ENCODE measurements at places on chromosomes 3 and 15. TPM values are rescaled to one million over a fixed set of nuclear protein-coding genes. Genes with fewer than 3 reads are reported as not detected.

EFCAB12 gene
- total RNA-seq: 0.05 TPM

ACKR4 gene
- total RNA-seq: 7.6 TPM

NTRK3 gene
- 34.3 TPM for total RNA-seq

RFTN1 gene
- total RNA-seq: 102 TPM

HACD2 gene
- total RNA-seq: 19.9 TPM

ROPN1 gene
- not detected for total RNA-seq

CCR8 gene
- not detected for total RNA-seq

PAQR9 gene
- not detected for total RNA-seq

LOXL1 gene
- 94.6 TPM for total RNA-seq

OSBPL10 gene
- total RNA-seq: 28.1 TPM

SOX14 gene
- not detected for total RNA-seq

RTP1 gene
- not detected for total RNA-seq

FEZF2 gene
- total RNA-seq: not detected

DNA sequence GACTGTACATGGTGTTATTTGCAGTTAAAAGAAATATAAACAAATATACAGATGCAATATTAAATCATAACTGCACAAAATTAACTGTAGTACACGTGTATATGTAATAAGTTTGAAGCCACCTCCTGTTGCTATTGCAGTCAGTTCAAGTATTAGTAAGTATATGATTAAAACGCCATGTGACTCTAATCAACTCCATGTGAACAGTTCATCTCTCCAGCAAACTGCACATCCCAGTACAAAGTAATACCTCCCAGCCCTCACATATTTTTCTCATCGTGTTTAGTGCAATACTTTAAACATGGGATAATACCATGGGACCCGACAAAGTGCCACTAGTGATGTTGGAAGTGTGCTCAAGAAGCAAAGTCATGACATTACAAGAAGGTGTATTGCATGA, 34.6 kb downstream of the PDCD10 start:
- DNase-seq: no peak

- DNase-seq: no peak
Measured at GRCh38 chr3:42755681-42756578, 17.1 kb downstream of the CCDC13 start.

DNA sequence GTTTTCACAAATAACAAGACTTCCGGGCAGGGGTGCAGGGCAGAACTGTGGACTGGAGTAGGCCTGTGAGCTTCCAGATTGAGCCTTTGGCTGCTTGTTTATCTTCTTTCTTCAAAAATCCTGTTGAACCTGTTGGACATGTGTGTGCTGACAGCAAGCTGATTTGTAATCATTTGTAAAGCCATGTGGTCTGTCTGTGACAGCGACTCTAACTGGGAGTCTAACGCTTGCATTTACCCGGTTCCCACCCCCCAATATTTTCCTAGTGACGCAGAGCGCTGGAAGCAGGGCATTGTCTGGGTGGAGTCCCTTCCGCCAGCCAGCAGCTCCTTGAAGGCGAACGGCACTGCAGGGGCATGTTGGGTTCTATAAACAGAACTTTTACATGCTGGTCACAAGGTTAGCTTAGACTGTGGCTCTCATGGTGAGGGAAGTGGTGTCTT, 85.7 kb upstream of the MYZAP start:
- DNase-seq: no peak

- no peak for DNase-seq
Measured at GRCh38 chr15:68674975-68675374, 96.2 kb downstream of the CORO2B start.

GRCh38 chr15:66862940-66863335, 160.9 kb downstream of the SMAD6 start:
- DNase-seq: peak; percentile 96

- DNase-seq: no peak
Measured at GRCh38 chr3:63986146-63986545, 37.1 kb downstream of the PSMD6 start.

DNA sequence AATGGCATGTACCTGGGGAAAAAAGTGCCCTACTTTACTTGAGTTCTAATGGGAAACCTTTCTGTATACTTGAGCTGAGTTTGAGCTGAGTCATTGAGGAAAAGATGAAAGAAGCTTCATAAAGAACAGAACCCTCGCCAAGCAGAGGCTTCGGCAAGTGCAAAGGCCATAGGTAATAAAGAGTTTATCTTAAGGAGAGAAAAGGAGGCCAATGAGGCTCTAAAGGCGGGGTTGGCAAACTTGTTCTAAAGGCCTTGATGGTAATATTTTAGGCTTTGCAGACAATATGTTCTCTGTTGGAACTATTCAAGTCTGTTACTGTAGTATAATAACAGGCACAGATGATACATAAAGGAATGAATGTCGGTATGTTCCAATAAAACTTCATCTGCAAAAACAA, 17.6 kb upstream of the TRAT1 start:
- no peak for DNase-seq

GRCh38 chr3:38614651-38615352, 34.7 kb downstream of the SCN5A start:
- peak; percentile 50 for DNase-seq

DNA sequence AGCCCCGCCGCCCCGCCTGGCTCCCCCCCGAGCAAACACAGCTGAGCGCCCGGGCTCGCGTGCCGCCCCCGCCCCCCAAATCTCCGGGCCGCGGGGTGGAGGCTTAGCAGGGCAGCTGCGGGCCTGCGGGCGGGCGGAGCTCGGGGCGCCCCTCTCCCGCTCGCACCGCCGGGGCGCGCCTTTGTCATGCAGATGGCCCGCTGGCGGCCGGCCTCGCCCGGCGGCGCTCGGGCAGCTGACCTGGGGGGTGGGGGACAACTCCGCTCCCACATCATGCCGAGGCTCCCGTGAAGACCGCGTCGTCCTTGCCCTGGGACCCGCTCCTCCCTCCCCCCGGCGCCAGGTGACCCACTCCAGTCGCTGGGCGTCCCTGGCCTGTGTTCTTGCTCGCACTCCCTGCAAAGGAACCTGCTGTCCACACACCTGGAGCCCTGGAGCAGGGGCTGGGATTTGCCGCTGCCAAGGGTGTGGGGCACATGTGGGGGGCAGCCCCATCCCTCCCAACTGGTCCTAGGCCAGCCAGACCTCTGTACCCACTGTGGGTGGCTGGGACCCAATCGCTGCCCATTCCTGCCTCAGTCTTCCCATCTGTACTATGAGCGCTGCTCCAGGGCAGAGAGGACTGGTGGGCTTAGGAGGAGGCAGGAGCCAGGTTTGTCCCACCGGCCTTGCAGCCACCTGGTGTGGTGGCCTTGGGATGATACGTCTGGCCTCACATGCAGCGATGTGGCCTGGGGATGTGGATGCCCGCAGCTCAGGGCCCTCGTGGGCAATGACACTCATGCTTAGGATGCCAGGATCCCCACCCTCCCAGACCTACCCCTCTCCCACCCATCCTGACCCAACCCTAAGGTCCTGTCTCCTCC, 33.5 kb downstream of the DNAJB8 start:
- peak; percentile 75 for DNase-seq

- peak; percentile 59 for DNase-seq
Measured at GRCh38 chr3:194130807-194131589, 5.0 kb upstream of the HES1 start.

DNA sequence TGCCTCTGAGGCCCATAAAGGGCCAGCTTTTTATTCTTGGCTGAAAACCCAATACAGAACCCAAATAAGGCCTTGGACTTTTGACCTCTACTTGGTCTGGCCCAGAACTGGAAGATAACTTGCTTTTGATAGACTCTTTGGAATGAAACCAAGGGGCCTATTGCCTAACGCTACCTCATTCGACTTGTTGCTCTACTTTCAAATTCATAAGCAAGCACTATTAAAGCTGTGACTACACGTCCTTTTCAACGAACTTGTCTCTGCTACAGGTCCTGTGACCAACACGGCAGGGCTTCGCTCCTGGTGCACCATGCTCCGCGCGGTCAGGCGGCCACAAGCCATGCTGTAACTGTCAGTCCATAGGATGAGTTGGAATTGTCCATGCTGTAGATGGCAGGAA, 385.4 kb downstream of the MFSD1 start:
- DNase-seq: no peak

GRCh38 chr15:63195569-63196015, 6.2 kb downstream of the RAB8B start:
- DNase-seq: no peak

GRCh38 chr15:65952391-65953053, 83.2 kb downstream of the RAB11A start:
- DNase-seq: no peak

DNA sequence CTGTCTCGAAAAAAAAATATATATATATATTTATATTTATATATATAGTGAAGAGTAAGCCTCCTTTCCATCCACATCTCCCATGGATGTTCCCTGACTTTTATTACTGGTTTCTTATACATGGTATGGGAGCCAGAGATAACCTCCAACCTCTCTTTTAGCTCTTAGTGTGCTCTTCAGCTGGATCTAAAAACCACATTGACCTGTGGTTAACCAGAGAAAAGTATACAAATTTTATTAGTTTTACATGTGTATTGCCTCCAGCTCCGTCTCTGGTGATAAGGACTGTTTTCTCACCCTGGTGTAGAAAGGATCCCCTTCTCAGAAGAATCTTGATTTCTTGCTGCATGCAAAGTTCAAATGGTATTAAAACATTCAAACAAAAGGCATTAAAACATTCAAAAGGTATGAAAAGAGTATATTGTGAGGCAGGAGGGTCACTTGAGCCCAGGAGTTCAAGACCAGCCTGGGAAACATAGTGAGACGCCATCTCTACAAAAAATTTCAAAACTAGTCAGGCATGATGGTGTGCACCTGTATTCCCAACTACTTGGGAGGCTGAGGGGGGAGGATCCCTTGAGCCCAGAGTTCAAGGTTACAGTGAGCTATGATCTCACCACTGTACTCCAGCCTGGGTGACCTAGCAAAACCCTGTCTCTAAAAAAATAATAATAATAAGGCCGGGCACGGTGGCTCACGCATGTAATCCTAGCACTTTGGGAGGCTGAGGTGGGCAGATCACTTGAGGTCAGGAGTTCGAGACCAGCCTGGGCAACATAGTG, 13.5 kb upstream of the TTBK2 start:
- no peak for DNase-seq

DNA sequence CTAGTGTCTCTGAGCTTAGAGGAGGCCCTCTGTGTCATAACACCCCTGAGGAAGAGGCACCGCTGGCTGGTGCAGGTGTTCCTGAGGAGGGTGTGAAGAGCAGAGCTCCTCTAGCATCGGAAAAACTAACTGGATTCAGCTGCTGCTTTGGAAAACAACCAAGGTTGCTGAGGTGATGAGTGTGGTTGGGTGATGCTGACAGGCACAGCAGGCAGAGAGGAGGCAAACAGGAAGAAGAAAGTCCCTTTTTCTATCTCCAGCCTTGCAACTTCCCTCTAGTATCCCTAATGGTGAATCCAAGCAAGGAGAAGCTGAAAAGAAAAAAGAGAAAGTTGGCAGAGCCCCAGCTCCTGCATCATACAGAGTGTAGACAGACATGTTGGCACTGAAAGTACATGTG, 3.8 kb upstream of the OR4F15 start:
- DNase-seq: no peak

- no peak for DNase-seq
Measured at GRCh38 chr3:123696808-123697207, 112.0 kb upstream of the HACD2 start.

GRCh38 chr3:138944929-138945708, 1.8 kb downstream of the FOXL2 start:
- DNase-seq: no peak

- DNase-seq: no peak
Measured at GRCh38 chr15:52340093-52340492, 44.5 kb upstream of the MYO5C start.

GRCh38 chr3:13092621-13093617, 19.7 kb upstream of the IQSEC1 start:
- no peak for DNase-seq

GRCh38 chr3:152156880-152157279, 111.8 kb upstream of the MBNL1 start:
- no peak for DNase-seq

GRCh38 chr3:52237006-52237656, 1.8 kb downstream of the TWF2 start:
- no peak for DNase-seq

DNA sequence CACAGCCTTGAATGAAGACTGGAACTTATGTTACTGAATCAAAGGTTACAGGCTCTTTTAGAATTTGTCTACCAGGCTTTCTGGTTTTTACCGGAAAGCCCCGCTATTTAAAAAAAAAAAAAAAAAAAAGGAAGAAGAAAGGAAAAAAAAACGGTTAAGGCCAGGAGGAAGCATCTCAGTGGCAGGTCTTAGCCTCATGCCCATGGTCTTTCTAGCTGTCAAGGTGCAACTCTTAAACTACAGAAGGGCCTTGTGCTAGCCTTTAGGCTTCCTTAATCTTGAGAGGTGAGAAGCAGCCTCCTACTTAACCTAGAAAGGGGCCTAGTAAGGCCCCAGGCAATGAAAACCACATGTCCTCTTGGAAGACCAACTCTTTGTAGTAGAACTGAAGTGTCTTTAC, 77.5 kb downstream of the TBC1D5 start:
- no peak for DNase-seq

DNA sequence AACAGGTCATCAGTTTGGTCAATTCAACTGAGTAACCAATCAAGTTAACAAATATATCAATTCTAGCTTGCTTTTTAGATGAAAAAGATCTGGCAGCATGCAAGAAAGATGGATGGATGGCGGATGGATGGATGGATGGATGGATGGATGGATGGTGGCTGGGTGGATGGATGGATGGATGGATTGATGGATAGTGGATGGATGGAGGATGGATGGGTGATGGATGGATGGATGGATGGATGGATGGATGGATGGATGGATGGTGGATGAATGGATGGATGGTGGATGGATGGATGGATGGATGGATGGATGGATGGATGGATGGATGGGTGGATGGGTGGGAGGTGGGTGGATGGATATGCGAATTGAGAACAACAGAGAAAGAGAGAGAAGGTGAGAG, 303.7 kb upstream of the IGF1R start:
- DNase-seq: no peak

DNA sequence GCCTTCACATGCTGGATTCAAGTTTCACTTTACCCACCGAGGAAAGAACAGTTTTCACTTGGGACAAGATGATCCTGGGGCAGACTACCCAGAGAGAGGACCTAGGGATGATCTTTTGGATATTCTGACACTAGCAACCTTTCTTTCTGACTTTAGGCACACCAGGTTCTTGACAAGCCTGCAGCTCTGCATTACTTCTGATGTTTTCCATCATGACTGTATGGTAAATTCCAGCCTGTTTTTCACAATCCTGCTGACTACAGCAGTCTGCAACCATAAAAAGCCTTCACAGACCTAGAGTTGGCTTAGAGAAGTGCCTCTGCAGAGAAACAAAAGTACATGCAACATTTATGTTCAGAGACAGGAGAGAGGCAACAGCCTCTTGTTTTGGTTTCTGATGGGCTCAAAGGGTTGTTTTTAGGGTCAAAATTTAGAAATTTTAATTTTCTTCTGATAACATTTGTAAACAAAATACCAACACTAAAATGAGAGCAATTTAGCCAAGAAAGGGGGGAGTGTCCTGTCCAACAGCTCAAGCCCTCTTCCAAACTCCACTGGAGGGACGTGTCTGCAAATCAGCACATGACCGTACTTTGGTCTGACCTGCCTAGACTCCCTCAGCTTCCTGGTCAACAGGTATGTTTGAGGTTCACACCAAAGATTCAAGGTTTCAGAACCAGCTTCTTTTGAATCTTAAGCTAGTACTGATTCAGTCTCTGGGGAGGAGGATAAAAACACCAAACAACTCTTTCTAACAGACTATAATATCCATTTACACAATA, 799 bp downstream of the ABI3BP start:
- DNase-seq: no peak

- no peak for DNase-seq
Measured at GRCh38 chr3:143247073-143247472, 127.5 kb downstream of the CHST2 start.

All from posterior vena cava (tissue), 2 donors.